Hematopoietic multipotent progenitor cell treated with erythropoietin and hydrocortisone succinate and interleukin-3 and kit ligand, for 17 days (in vitro differentiated cells): ENCODE measurements at places on chromosomes 7 and 10.

DNA sequence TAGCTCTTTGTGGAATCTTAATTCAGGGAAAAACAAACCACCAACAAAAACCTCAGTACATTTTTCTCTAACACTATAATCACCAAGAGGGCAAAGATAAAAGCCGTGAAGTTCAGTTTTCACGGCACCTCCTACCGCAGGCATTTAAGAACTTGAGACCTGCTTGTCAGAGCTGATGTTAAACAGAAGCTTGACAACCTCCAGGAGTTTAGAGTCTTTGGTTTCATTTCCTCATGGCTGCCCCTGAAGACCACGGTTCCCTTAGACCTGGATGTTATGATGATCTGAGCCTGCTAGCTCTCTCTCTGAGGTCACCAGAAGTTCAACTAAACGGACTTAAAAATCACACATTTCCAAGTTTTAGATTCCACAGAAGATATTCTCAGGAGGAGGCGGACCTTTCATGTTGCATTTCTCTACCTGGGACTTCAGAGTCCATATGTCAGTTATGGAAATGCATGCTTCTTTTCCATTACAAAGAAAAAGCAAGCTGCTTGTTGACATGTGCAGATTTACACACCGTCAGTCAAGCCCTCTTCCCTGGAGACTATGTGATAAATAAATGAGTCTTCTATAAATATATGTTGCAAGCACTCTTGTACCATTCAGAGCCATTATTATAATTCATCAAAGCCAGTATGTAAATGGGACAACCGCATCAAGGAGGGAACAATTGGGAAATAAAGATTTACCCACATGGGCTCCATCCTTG lies 258.0 kb downstream of the GFRA1 start:
- no peak for DNase-seq

GRCh38 chr10:2791774-2792443 lies 275.4 kb upstream of the PFKP start:
- DNase-seq: no peak

GRCh38 chr10:133009218-133009950 lies 67.0 kb upstream of the CFAP46 start:
- DNase-seq: no peak

GRCh38 chr7:154911862-154912455 lies 91.0 kb downstream of the PAXIP1 start:
- DNase-seq: no peak

DNA sequence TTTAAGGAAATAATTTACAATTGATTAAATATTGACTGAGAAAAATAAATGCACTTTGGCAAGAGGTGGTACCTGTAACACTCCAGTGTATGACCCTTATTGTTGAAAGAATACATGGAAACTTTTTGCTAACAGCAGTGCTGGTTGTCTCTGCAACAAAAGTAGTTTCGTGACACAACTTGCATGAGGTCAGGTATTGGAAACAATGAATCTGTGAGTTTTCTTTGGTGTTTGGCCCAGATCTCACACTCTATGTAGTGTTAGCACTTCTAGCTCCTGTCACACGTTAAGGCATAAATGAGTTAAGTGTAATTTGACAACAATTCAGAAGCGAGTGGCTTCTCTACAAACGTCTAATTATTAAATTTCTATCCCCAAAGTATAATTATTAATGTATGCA lies 137.7 kb upstream of the MDFIC start:
- no peak for DNase-seq
